ENCODE measurements at places on chromosomes 7 and 10.

DNA sequence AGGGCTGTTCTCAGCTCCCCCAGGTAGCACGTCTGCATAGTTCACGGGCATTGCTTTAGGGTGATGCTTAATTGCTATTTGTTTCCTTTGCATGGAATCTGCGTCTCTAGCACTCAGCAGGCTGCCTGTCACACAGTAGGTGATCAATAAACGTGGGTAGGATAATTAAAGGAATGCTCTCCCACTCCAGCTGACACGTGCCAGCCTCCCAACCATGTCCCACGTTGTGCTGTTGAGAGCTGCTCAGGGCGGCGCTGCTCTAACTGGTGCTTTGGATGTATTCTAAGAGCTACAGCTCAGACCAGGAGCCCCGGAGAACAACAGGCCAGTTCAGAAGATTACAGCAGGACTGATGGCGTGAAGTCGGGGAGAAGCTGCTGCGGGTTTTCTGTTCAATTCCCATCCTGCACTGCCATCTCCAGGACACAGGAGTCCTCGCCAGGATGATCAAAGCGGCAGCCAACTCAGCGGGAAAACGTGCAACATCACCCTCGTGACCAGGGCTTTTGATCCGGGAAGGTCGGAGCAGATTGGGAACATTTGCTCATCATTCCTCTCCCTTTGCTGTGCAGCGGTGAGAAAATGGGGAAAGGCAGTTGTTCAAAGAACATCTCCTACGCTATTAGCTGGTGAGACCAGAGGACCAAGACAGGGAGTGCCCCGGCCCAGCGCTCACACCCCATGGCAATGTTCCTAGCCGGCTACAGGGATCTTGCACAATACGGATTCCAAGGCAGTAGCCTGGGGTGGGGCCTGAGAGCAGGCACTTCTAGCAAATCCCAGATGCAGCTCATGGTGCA is 50.5 kb upstream of the FOXK1 start:
- no peaks in the 10 kb centered on the region for H3K36me3 ChIP-seq
- DNase-seq = no peak
- H3K27me3 ChIP-seq = no peaks in the 10 kb centered on the region

GRCh38 chr7:111424768-111425167 is 137.5 kb downstream of the IMMP2L start:
- no peaks in the 10 kb centered on the region for H3K27me3 ChIP-seq
- H3K27ac ChIP-seq = no peak overlapping the region
- no peak overlapping the region for H3K4me3 ChIP-seq
- H3K36me3 ChIP-seq = no peaks in the 10 kb centered on the region
- no peaks in the 10 kb centered on the region for H3K4me1 ChIP-seq

- H3K36me3 ChIP-seq = no peaks in the 10 kb centered on the region
- H3K27ac ChIP-seq = no peak overlapping the region
- peaks cover 8% of the 10 kb centered on the region for H3K27me3 ChIP-seq
These were observed 23.1 kb downstream of the TCAF1 start for GRCh38 chr7:143878884-143879283.

- no peak overlapping the region for H3K27ac ChIP-seq
- DNase-seq = no peak
- no peak overlapping the region for H3K4me3 ChIP-seq
- no peaks in the 10 kb centered on the region for H3K27me3 ChIP-seq
- no peaks in the 10 kb centered on the region for H3K36me3 ChIP-seq
These were observed 527.1 kb downstream of the TYW1 start for GRCh38 chr7:67523713-67524112.

DNA sequence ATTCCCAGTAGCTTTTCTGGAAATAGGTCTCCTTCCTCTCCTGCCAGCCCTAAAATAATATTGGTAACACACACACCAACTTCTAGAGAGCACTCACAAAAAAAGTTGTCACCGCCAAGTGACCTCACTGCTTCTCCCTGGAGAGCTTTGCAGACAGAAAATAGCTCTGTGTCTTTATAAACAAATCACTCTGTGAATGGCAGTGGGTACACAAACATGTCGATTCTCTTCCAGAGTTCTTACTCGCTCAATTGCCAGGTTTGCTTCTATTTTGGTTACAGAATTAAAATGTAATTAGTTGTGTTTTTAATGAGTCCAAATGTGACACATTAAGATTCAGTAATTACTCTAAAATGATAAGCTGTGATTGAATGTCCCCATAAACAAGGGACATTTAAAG is 649.2 kb upstream of the C7orf33 start:
- H3K4me3 ChIP-seq = no peak overlapping the region
- H3K27ac ChIP-seq = no peak overlapping the region
- H3K36me3 ChIP-seq = no peaks in the 10 kb centered on the region
- no peak for DNase-seq
- H3K27me3 ChIP-seq = no peaks in the 10 kb centered on the region
- no peaks in the 10 kb centered on the region for H3K4me1 ChIP-seq

DNA sequence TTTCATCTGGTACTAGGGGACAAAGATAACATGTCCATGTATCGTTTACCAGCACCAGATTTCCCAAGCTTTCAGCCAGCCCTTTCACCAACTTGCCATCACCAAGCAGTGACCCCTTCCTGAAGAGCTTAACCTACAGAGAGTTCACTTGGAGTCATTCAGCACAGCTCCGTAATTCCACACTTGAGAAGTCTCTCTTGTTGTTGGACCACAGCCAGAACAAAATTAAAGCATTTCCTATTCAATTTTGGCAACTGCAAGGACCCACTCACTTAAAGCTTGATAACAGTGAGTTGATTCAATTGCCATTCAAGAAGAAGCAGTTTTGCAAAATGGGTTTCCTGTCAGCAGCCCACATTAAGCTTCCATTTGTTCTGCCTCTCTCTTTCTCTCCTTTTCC is 88.5 kb upstream of the LRRTM3 start:
- no peak overlapping the region for H3K4me3 ChIP-seq
- no peaks in the 10 kb centered on the region for H3K36me3 ChIP-seq
- H3K27ac ChIP-seq = no peak overlapping the region
- no peaks in the 10 kb centered on the region for H3K4me1 ChIP-seq
